ENCODE measurements at places on chromosomes 1 and 21. TPM values are rescaled to one million over a fixed set of nuclear protein-coding genes. Genes with fewer than 3 reads are reported as not detected.

DNA sequence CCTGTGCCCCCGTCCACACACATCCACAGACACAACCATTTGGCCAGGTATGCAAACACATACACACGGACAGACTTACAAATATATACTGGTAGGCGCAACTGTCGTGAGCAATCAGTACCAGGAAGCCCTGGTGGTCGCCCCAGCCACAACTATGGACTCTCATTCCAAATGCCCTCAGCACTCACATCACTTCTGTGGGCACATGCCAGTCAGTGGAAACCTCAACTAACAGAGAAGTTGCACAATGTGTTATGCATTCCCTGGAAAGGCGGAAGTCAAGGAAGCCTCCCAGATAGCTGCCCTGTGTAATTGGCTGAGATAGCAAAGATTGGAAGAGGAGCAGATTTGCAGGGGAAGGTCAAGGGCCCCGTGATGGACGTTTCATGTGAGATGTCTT lies 1.4 kb upstream of the HEYL start:
- no peak overlapping the region for H3K27ac ChIP-seq
- no peaks in the 10 kb centered on the region for H3K36me3 ChIP-seq
- no peak overlapping the region for H3K4me3 ChIP-seq
- H3K4me1 ChIP-seq, result no peaks in the 10 kb centered on the region
- DNase-seq, result no peak
- H3K27me3 ChIP-seq, result no peaks in the 10 kb centered on the region

DNA sequence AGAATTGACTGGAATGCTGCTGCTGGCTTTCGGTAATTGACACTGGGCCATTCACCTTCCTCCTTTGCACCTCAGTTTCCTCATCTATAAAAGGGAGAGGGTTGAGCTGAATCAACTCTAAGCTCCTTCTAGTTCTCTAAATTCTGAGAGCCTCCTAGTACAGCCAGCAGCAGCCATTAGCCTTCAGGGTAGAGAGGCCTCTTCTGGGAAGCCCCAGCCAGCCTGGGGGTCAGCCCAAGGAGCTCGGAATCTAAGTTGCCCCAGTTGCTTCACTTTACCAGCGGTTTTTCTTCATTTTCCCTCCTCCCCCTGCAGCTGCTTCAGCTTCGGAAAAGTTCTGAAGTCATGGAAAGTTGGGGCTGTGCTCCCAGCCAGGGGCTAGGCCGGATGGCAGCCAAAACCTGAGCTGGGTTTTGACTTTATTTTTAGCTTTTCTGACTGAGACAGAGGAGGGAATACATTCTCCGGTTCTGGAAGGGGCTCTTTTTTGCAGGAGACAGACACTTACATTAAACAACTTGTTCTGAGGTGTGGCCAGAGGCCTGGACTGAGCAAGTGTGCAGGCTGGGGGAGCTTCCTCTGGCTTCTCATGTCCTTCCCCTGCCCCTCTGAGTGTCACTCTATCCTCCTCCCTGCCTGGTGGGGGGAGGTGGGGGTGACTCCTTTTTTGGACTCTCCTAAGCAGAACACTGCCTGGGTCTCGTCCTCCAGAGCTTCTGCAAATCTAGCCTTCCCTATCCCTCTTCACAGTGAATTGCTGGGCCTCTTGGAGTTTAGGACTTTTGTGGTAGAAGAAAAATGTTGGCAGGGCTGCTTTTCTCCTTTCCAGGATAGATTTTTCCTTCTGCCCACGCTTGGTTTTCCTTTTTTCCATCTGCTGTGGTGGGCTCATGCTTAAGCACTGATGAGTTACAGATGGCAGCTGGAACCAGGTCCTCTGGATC lies 14.4 kb downstream of the LMNA start:
- H3K36me3 ChIP-seq, result peaks cover 6% of the 10 kb centered on the region
- DNase-seq, result no peak
- H3K27me3 ChIP-seq, result no peaks in the 10 kb centered on the region
- peaks cover 33% of the 10 kb centered on the region for H3K4me1 ChIP-seq
- no peak overlapping the region for H3K4me3 ChIP-seq
- peak overlapping the region; percentile 86 for H3K27ac ChIP-seq

- no peaks in the 10 kb centered on the region for H3K4me1 ChIP-seq
- no peak overlapping the region for H3K4me3 ChIP-seq
- peak; percentile 8 for DNase-seq
- no peaks in the 10 kb centered on the region for H3K27me3 ChIP-seq
Measured at GRCh38 chr1:203692565-203693470, 66.2 kb downstream of the ATP2B4 start.

- no peaks in the 10 kb centered on the region for H3K36me3 ChIP-seq
- H3K4me1 ChIP-seq, result no peaks in the 10 kb centered on the region
- no peak for DNase-seq
- no peak overlapping the region for H3K27ac ChIP-seq
- H3K4me3 ChIP-seq, result no peak overlapping the region
Measured at GRCh38 chr1:105027838-105028471, 1278.3 kb downstream of the AMY1C start.

DNA sequence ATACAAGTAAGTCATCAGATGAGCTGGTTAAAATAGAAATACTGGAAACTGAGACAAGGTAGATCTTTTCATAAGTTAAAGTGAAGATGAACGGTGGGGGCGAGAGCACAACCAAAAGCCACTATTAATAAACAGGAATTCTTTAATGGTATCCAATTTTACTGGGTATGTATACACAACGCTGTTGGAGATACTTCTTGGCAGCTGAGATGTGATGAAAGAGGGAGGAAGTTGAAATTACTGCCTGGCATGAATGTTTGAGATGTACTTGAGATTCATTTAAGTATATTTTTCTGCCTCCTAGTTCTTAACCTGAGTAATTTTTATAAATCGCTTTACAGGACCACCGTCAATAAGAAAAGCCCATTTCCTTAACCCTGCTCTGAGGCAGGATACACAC lies 110.0 kb upstream of the ZRANB2 start:
- no peaks in the 10 kb centered on the region for H3K27me3 ChIP-seq
- H3K4me3 ChIP-seq, result no peak overlapping the region
- no peaks in the 10 kb centered on the region for H3K36me3 ChIP-seq

DNA sequence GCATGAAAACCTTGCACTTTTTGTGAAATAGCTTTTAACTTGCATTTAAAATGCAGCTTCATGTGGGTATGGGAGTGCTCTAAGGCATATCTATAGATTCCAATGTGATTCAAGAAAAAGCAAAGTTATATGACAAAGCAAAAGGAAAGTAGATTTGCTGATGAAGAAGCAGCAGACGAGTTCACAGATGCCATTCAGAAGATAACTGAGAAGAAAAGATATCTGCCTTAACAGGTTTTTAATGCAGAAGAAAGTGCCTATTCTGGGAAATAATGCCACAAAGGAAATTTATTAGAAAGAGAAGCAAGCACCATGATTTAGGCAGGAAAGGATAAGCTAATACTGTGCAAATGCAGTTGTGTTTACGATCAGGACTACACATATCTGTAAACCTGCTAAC lies 68.1 kb downstream of the PHTF1 start:
- no peaks in the 10 kb centered on the region for H3K27me3 ChIP-seq
- DNase-seq, result no peak
- no peaks in the 10 kb centered on the region for H3K36me3 ChIP-seq
- no peak overlapping the region for H3K4me3 ChIP-seq
- no peaks in the 10 kb centered on the region for H3K4me1 ChIP-seq
- H3K27ac ChIP-seq, result no peak overlapping the region

GRCh38 chr1:27132147-27132546 lies 22.8 kb downstream of the SLC9A1 start:
- no peak overlapping the region for H3K4me3 ChIP-seq
- no peaks in the 10 kb centered on the region for H3K27me3 ChIP-seq
- no peak for DNase-seq

DNA sequence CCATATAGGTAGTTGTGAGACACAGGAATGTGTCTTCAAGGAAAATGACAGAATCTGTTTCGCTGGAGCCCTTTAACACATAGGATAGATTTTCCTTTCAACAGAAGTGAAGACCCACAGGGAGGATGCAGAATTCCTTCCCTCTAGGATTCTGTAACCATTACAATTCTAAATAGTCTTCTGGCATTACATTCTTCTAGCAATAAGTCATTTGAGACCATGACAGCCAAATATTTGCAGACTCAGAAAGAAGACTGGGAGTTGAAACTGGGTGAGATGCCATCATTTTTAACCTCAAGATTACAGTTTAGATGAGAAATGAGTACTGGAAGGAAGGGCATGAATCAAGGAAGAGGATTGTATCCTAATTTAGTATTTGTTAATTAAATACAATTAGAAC lies 61.6 kb downstream of the ZBTB18 start:
- peaks cover 2% of the 10 kb centered on the region for H3K27me3 ChIP-seq
- H3K36me3 ChIP-seq, result no peaks in the 10 kb centered on the region
- H3K4me1 ChIP-seq, result no peaks in the 10 kb centered on the region
- no peak for DNase-seq

DNA sequence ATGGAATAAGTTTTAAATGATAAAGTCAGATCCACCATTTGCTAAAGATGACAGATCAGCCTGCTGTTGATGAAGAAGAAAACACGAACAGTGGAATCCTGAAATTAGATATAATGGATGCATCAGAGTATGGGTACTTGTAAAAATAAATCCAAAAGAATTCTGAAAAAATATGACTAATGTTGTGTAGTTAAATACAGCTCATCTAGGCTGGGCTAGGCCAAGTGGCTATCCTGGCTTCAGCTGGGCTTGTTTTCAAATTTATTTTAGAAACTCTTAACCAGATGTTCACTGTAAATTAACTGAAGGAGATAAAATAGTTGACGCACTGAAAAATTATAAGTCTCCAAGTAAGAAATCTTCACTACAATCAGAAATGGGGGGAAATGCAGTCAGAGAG lies 7.4 kb upstream of the RGS2 start:
- no peak overlapping the region for H3K27ac ChIP-seq
- no peaks in the 10 kb centered on the region for H3K36me3 ChIP-seq
- DNase-seq, result no peak
- no peaks in the 10 kb centered on the region for H3K27me3 ChIP-seq

DNA sequence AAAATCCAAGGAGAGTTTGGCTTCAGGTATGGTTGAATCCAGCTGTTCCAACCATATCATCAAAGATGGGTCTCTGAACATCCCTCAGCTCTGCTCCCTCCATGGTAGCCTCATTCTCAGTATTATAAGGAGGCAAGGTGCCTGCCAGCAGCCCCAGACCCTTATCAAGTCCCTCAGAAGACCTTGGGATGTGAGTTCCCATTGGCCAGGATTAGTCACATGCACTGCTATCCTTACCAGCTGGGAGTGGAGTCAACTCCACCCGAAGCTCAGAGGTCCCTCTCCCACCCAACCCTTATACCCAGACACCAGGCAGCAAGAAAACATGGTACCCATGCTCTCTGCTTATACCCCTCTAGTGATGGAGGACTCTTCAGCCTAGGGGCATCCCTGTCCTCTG lies 153.7 kb upstream of the ZBTB40 start:
- no peak overlapping the region for H3K4me3 ChIP-seq
- no peak overlapping the region for H3K27ac ChIP-seq

DNA sequence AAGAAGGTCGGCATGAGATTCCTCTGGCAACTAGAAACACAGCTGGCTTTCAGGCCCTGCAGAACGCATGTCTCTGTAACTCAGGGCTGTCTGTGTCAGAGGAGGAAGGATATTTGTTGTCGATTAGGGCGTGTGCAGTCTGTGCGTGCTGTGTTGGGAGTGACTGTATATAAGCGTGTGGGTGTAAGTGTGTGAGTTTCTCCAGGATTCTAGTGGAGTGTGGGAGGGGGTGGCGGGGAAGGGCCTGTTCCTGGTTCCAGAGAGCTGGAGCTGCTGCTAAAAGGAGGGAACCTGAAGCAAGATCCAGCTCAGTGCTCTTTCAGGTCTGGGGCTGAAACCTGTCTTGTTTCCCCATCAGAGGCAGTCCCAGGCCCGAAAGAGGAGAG lies 74.3 kb downstream of the SLC16A1 start:
- H3K36me3 ChIP-seq, result no peaks in the 10 kb centered on the region
- peak; percentile 10 for DNase-seq
- H3K4me3 ChIP-seq, result no peak overlapping the region
- H3K4me1 ChIP-seq, result no peaks in the 10 kb centered on the region

DNA sequence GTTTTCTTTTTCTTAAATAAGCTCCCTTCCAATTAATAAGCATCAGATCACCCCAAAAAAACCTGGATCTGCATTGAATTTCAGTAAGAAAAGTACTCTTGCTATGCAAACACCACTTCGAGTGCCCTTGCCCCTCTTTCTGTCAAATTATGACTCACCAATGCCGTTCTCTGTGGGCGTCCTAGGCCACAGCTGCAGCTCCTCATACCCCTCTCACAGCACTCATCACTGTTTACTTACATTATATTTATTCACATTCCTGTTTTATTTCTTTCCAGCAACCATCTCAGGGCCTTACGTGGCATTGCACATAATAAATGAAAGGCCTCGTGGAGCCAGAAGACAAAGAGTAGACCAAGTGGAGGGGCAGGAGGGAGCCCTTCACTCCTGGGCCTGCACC lies 99.1 kb upstream of the CTTNBP2NL start:
- no peaks in the 10 kb centered on the region for H3K36me3 ChIP-seq
- H3K4me1 ChIP-seq, result no peaks in the 10 kb centered on the region
- no peaks in the 10 kb centered on the region for H3K27me3 ChIP-seq

DNA sequence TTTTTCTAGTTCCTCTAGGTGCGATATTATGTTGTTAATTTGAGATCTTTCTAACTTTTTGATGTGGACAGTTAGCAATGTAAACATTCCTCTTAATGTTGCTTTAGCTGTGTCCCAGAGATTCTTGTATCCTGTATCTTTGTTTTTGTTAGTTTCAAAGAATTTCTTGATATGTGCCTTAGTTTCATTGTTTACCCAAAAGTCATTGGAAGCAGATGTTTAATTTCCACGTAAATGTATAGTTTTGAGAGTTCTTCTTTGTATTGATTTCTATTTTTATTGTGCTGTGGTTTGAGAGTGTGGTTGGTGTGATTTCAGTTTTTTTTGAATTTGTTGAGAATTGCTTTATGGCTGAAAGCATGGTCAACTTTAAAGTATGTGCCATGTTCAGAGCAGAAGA lies 319.4 kb downstream of the PTBP2 start:
- DNase-seq, result no peak
- no peaks in the 10 kb centered on the region for H3K27me3 ChIP-seq
- no peaks in the 10 kb centered on the region for H3K4me1 ChIP-seq
- H3K36me3 ChIP-seq, result no peaks in the 10 kb centered on the region
- H3K4me3 ChIP-seq, result no peak overlapping the region

DNA sequence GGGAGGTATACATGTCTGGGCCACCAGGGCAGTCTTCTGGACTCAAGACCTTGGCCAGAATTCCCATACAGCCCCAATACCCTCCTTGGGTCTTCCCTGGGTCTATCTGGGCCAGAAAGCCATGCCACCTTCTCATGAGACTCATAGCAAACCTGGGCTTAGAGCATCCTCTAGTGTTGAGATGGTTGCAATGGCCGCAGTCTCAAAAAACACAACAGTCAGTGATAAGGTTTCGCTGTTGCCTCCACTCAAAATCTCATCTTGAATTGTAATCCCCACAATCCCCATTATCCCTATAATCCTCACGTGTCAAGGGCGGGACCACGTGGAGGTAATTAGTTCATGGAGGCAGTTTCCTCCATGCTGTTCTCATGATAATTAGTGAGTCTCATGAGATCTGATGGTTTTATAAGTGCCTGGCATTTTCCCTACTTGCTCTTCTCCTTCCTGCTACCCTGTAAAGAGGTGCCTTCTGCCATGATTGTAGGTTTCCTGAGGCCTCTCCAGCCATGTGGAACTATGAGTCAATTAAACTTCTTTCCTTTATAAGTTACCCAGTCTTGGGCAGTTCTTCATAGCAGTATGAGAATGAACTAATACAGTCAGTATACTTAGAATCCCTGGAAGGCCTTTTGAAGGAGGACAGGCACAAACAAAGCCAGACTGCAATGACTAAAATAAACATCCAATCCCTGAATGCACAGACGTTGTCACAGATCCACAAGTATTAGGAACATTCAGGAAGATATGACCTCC lies 77.0 kb downstream of the CTH start:
- H3K36me3 ChIP-seq, result no peaks in the 10 kb centered on the region
- no peak overlapping the region for H3K4me3 ChIP-seq
- peak; percentile 3 for DNase-seq

MNDA gene
- total RNA-seq, result 11.4 TPM

SPRR2E gene
- total RNA-seq, result not detected

KRTAP7-1 gene
- not detected for total RNA-seq

COL11A1 gene
- not detected for total RNA-seq
